ENCODE measurements at places on chromosomes 16 and 17.

DNA sequence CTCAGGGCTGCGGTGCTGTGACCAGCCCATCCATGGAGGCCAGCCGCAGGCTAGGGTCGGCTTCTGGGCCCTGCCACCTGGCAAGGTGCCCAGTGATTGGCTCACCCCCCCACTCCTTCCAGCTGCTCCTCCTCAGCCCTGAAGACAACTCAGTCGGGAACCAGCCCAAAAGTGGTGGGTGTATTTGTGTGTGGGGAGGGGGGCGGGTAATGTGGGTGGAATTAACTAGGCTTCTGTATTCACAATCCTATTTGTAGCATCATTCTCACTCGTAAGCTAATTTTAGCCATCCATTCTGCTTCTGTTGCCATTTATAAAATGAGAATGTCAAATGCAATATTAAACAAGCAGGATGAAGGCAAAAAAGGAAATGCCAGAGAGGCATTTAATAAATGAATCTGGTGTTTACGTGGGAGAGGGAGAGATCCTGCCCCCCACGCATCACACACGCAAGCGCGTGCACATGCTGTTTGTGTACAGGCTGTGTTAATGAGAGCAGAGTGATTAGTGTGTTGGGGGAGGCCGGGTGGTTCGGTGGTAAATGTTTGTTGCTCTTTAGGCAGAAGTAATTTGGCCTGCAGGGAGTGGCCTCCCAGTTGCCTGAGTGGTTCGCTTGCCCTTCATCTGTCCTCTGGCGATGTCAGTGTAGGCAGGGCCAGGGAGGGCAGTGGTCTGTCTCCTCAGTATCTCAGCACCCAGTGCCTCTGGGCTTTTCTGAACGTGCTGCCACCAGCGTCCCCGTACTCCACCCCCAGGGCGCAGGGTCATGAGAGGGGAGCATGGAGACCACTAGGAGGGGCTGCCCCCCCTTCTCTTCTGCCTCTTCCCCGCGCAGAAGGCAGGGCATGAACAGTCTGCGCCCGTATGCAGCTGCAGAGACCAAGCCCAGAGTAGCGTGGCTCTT, 140.1 kb downstream of the CCDC182 start:
- DNase-seq = peak; percentile 50

- no peak for DNase-seq
These were observed 3.5 kb downstream of the FAM171A2 start for GRCh38 chr17:44360144-44360533.

- DNase-seq = no peak
These were observed 78.6 kb downstream of the SDR42E1 start for GRCh38 chr16:81932668-81933067.

DNA sequence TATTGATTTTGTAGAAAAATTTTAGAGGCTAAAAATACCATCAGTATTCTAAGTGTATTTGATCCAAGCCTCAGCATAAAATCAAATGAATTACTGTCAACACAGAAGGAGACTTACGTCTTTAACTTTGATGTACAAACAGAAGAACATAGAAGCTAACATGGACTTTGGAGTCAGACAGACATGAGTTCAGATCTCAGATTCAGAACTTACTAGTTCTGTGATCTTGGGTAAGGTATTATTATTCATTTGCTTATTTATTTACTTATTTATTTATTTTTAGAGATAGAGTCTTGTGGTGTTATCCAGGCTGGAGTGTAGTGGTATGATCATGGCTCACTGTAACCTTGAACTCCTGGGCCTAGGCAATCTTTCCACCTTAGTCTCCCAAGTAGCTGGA, 4.0 kb upstream of the SLFN12L start:
- no peak for DNase-seq

DNA sequence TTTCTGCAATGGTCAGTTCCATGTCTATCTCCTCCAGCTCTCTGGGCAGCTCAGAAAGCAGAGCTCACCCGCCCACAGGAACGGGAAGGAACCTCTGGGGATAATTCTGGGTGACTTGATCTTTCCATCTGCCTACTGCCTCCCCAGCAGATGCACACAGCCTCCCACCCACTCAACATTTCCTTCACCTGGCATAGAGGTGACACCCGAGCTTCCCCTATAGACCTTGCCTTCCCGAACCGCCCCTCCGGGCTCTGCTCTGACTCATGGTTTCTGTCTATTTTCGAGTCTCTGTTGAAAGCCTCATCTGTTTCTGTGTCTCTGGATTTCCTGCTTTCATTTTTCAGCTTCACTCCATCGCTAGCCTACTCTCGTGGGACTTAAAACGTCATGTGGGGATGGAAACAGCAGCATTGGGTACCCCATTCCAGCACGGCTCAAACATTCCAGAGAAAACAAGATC, 11.4 kb downstream of the GGA3 start:
- peak; percentile 26 for DNase-seq

GRCh38 chr17:34851961-34852540, 109.2 kb downstream of the CCT6B start:
- DNase-seq = no peak

GRCh38 chr17:38672788-38673706, 1.7 kb downstream of the EPOP start:
- no peak for DNase-seq
